Testis (tissue), 5 donors: ENCODE measurements at places on chromosomes 1 and 21. TPM values are rescaled to one million over a fixed set of nuclear protein-coding genes. Genes with fewer than 3 reads are reported as not detected.

The HTR6 gene
- total RNA-seq = 0.68 TPM

The BECN2 gene
- total RNA-seq = not detected

The OR2T2 gene
- not detected for total RNA-seq

The ARTN gene
- total RNA-seq = 5.4 TPM

DNA sequence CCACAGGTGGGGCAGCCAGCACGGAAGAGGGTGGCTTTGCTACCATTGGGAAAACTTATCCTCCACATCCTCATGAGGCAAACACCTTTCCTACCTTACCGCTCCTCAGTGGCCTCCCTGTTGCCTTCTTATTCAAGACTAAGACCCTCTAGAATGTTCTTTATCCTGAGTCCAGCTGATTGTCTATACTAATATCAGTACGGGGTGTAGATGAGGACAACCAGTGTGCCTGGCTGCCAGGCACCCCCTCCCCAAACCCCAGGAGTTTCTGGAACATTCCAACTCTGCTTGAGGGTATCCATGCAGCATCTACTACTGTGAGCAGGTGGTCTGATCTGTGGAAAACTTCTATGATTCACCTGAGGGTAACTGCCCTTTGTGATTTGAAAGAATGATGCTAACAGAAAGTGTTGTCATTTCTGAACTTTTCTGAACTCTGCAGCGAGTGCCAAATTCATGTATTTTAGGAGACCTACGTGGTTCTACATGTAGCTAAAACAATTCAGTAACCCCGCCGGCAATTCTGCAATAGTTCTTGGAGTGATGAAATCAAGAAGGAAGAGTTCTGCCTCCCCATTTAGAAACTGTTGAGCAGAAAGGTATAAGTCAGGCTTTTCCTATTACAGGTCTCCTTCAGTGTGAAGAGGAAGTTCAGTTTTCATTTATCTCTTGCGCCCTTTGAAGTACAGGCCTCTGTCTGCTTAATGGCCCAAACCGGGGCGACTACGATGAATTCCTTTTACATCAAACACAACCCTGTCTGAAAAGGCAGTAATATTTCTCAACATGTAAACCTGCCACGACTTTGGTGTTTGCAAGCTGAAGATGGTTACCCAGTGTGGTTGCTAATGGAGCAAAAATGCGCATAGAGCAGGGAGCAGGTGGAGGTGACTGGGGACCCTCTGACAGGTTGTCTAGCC lies 80.4 kb downstream of the RUNX1 start:
- no peaks in the 10 kb centered on the region for H3K4me1 ChIP-seq
- no peaks in the 10 kb centered on the region for H3K27me3 ChIP-seq
- no peak for DNase-seq

DNA sequence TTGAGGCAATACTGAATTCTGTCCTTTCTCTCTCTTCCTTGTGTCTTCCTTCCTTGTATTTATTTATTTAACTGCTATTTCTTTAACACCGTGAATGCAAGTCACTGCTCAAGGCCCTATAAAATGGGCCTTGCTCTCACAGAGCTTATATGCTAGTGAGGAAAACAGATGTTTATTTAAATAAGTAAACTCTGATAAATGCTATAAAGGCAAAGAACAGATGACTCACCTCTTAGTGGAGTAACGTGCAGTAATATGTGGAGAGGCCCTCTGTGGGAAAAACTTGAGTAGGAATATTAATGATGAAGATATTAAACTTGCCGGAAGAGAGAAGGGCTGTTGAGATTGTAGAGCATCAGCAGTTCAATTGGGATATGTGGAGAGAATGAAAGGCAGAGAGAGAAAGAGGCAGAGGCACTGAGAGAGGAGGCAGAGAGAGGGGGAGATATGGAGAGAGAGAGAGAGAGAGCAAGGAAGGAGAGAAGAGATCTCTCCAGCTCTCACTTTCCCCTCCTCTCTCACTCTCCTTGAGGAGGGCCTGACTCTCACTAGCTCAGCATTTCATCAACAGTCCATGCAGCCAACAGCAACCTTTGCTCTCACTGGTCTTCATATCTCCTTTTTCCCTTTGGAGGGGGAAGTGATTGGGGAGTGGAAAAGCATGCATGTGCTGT lies 322.2 kb downstream of the LMX1A start:
- no peak for DNase-seq
- H3K36me3 ChIP-seq = no peaks in the 10 kb centered on the region
- H3K27me3 ChIP-seq = no peaks in the 10 kb centered on the region
- no peaks in the 10 kb centered on the region for H3K4me1 ChIP-seq

DNA sequence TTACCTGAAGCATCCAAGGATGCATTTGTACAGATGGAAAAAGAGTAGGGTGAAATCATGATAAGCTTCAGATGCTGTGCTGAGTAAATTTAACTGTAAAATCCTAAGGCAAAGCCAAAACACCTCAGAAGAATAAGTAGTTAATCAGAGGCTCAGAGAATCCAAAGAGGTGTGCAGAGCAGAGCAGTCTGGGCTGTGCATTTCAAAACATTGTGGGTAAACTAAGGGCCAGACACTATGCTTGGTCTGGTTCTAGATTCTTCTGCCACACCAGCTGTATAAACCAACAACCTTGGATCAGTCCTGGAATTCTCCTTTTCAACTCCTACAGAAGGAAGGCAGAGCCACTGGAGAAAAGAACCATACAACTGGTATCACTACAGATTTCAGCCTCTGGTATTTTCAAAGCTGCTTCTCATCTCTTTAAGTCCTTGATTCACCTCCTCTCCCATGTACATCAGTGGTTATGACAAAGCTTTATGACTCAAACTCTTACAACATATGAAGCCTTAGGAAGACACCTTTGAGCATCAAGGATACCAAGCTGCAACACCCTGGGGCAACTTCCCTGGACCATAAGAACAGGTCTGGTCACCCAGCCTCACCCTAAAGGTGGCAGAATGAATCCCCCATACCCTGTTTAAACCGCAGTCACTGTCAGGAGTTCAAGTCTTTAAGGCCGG lies 11.6 kb upstream of the HIPK1 start:
- DNase-seq = no peak
- no peaks in the 10 kb centered on the region for H3K36me3 ChIP-seq
- H3K27ac ChIP-seq = no peak overlapping the region

- peak; percentile 90 for DNase-seq
- no peaks in the 10 kb centered on the region for H3K27me3 ChIP-seq
Observed at GRCh38 chr1:209652873-209653401, 712 bp upstream of the LAMB3 start.

- peaks cover 20% of the 10 kb centered on the region for H3K4me1 ChIP-seq
- no peaks in the 10 kb centered on the region for H3K36me3 ChIP-seq
- no peak overlapping the region for H3K27ac ChIP-seq
- no peak for DNase-seq
- no peak overlapping the region for H3K4me3 ChIP-seq
Observed at GRCh38 chr1:113142791-113143190, 69.8 kb downstream of the LRIG2 start.

- H3K27me3 ChIP-seq = no peaks in the 10 kb centered on the region
- H3K27ac ChIP-seq = no peak overlapping the region
- H3K4me3 ChIP-seq = no peak overlapping the region
- DNase-seq = peak; percentile 80
Observed at GRCh38 chr1:228697207-228698016, 37.9 kb upstream of the RHOU start.

DNA sequence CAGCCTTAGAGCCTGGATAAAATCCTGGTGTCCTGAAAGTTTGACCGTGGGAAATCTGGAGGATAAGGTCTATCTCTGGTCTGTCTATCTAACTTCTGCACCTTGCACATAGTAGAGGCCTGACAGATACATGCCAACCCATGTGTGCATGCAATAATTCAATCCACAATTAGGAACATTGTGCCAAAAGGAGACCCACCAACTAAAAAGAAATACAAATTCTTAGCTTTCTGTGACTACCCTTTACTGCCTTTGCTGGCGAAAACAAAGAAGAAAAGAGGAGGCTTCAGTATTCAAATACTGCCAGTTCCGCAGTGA lies 381 bp upstream of the KLHL20 start:
- no peak for DNase-seq
- peak overlapping the region; percentile 82 for H3K27ac ChIP-seq
- H3K4me3 ChIP-seq = peak overlapping the region; percentile 90
- no peaks in the 10 kb centered on the region for H3K27me3 ChIP-seq
- no peaks in the 10 kb centered on the region for H3K36me3 ChIP-seq

DNA sequence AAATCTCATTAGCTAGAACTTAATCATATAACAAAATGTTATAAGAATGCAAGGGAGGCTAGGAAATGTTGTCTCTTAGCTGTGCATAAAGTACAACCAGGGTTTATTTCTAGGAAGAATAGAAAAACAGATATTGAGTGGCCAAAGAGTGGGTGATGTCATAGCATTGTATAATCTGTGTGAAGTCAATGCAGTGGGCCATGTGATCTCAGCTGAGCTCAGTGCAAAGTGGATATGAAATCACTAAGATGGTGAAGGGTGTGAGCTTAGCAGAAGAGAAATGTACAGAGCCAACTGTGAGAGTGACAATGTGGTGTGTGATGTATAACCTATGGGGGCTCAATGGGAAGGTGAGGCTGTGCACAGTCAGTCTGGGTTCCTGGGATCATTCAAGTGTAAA lies 29.7 kb upstream of the DUSP23 start:
- no peaks in the 10 kb centered on the region for H3K36me3 ChIP-seq
- H3K27ac ChIP-seq = no peak overlapping the region
- no peaks in the 10 kb centered on the region for H3K27me3 ChIP-seq
- no peaks in the 10 kb centered on the region for H3K4me1 ChIP-seq

GRCh38 chr1:112542206-112542973 lies 33.6 kb downstream of the WNT2B start:
- no peak overlapping the region for H3K4me3 ChIP-seq
- no peak for DNase-seq
- H3K27me3 ChIP-seq = no peaks in the 10 kb centered on the region
- no peak overlapping the region for H3K27ac ChIP-seq

GRCh38 chr1:23370330-23370708 lies 683 bp upstream of the ZNF436 start:
- no peak for DNase-seq
- H3K4me1 ChIP-seq = peaks cover 44% of the 10 kb centered on the region
- no peaks in the 10 kb centered on the region for H3K36me3 ChIP-seq

DNA sequence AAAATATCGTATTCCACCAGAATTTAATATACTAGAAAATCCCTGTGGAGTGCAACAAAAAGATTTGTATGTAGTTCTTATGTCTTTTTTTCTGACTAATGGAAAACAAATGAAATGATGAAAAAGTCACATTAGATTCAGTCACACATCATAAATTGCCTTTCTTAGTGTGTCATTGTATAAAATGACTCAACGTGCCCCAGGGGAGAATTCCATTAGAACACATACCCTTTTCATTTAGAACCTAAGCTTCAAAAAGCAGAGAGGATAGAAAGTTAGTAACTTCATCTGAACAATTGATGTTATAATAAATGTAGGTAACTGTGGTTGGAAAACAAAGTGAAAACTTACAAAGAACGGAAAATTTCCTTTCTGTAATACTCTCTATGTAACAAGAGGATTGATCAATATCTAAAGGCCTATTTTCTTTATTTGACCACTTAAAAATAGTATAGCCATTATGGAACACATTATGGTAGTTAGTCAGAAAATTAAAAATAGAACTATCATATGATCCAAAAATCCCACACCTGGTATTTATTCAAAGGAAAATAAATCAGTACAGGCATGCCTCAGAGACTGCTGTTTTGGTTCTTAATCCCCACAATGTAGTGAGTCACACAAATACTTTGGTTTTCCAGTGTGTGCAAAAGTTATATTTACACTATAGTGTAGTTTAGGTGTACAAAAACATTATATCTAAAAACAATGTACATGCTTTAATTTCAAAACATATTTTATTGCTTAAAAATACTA lies 1016.1 kb downstream of the KCNT2 start:
- H3K4me1 ChIP-seq = no peaks in the 10 kb centered on the region
- H3K4me3 ChIP-seq = no peak overlapping the region
- no peaks in the 10 kb centered on the region for H3K36me3 ChIP-seq

DNA sequence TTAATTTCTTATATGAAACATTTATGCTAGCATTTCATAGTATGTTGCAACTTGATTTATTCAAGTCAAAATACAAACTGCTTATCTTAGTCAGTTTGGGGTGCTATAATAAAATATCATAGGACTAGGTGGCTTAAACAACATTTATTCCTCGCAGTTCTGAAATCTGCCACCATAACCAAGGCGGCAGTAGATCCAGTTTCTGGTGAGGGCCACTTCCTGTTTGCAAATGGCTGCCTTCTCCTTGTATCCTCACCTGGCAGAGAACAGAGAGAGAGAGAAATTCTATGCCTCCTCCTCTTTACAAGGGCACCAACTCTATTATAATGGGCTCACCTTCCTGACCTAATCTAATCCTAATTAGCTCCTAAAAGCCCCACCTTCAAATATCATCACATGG lies 76.1 kb upstream of the RGS2 start:
- H3K4me1 ChIP-seq = no peaks in the 10 kb centered on the region
- no peak for DNase-seq
- H3K27ac ChIP-seq = no peak overlapping the region
